ENCODE measurements at places on chromosomes 6 and 20.

DNA sequence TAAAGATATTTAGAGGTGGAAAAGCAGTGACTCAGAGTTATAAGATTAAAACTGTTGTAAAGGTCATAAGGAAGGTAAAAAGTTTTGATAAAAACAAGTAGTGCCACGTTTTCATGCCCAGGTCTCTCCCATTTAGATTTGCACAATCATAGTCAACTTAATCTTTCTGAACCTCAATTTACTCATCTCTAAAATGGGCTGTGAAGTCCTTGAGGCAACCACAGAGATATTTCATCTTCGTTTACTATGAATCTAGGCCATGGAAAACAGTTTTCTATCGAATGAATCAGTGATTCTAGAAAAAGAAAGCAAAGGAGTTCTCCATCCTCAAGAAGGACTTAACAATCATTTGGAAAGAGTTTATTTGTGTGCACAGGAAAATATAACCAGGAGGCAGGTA lies 190.2 kb downstream of the EDN1 start:
- peak; percentile 30 for DNase-seq

GRCh38 chr6:162068340-162068739 lies 659.2 kb downstream of the PRKN start:
- no peak for DNase-seq

- DNase-seq, result peak; percentile 27
Measured at GRCh38 chr20:24027229-24027628, 38.6 kb upstream of the GGTLC1 start.

DNA sequence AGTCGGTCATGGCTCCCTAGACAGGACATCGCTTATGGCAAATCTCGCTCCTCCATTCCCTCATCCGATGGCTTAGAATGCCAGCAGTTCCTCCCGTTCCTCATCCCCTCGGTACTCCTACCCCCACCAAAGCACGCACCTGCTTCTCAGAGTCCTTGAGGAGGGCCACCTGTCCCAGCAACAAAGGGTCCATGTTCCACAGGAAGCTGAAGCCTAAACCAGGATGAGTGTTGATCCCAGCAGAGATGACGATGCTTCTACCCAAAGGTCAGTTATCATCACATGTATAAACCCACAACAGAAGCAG lies 111.2 kb downstream of the THBS2 start:
- no peak for DNase-seq
